ENCODE measurements at places on chromosomes 7 and 10. TPM values are rescaled to one million over a fixed set of nuclear protein-coding genes. Genes with fewer than 3 reads are reported as not detected.

- DNase-seq = peak; percentile 61
Observed at GRCh38 chr10:128884496-128885072, 582.5 kb upstream of the MGMT start.

GRCh38 chr7:66331883-66332282, 126.7 kb downstream of the TPST1 start:
- no peak for DNase-seq

DNA sequence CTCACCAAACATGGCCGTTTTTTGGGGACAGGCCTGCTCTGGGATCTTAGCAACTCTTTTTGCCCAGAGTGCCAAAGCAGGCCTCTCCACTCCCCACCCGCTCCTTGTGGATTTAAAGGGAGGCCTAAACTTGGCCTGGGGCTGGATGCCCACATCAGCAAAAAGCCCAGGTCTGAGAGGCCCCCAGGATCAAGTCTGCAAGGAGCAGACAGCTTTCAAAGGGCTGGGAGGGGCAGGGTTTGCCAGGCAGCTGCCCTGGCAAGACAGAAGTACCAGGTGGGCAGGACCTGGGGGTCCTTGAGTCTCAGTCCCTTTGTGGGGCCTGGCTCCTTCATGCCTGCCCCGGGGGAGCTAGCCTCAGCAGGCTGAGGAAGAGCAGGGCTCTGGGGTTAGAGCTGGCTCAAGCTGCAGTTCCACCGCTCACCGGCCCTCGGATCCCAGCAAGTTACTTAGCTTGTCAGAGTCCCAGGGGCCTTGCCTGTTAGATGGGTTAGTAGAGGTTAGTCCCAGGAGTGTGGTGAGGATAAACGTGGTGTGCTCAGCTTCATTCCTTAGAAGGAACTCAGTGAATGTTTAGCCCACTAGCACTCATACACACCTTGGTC, 56.2 kb downstream of the ARHGAP22 start:
- peak; percentile 70 for DNase-seq

GRCh38 chr7:47361236-47361635, 220.7 kb downstream of the TNS3 start:
- no peak for DNase-seq

The VIPR2 gene
- 0.34 TPM for total RNA-seq

GRCh38 chr7:157520249-157520648, 183.4 kb downstream of the DNAJB6 start:
- no peak for DNase-seq

DNA sequence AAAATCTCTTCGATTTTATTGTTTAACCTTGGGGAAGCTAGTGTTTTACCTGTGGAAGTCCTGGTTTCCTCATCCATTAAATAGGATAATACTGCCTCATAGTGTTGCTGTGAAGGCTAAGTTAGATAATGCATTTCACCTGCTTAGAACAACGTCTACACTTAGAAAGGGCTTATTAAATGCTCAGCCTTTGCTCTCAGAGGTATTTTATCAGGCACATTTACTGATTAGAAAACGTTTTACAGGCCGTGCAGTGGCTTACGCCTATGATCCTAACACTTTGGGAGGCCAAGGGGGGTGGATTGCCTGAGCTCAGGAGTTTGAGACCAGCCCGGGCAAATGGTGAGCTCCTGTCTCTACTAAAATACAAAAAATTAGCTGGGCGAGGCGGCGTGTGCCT, 144.4 kb downstream of the INSYN2A start:
- DNase-seq = no peak

The GARS1 gene
- 94.1 TPM for total RNA-seq
